Hematopoietic multipotent progenitor cell treated with erythropoietin and hydrocortisone succinate and interleukin-3 and kit ligand, for 8 days (in vitro differentiated cells): ENCODE measurements at places on chromosomes 12 and 14.

- DNase-seq = no peak
Observed at GRCh38 chr12:26304273-26304672, 108.9 kb downstream of the SSPN start.

DNA sequence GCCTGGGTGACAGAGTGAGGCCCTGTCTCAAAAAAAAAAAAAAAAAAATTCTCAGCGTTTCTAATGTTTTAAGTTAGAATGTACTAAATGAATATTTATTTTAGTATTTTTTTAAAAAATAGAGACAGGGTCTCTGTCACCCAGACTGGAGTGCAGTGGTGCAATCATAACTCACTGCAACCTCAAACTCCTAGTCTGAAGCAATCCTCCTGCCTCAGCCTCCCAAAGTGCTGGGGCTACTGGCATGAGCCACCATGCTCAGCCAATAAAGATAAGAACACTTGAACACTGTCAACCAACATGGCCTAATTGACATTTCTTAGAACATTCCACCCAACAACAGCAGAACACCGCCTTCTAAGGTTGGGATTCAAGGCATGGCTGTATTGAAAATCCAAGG lies 5.1 kb upstream of the DYNC1H1 start:
- no peak for DNase-seq

- no peak for DNase-seq
Observed at GRCh38 chr14:48672506-48672905, 913.7 kb downstream of the RPS29 start.

GRCh38 chr14:52266179-52266578 lies 1.3 kb upstream of the PTGDR start:
- DNase-seq = no peak

GRCh38 chr14:60735416-60735815 lies 855 bp downstream of the MNAT1 start:
- DNase-seq = peak; percentile 7

- DNase-seq = peak; percentile 40
Observed at GRCh38 chr14:22221508-22221907, 367.5 kb downstream of the DAD1 start.

GRCh38 chr14:81485372-81485771 lies 48.3 kb downstream of the SEL1L start:
- DNase-seq = no peak

DNA sequence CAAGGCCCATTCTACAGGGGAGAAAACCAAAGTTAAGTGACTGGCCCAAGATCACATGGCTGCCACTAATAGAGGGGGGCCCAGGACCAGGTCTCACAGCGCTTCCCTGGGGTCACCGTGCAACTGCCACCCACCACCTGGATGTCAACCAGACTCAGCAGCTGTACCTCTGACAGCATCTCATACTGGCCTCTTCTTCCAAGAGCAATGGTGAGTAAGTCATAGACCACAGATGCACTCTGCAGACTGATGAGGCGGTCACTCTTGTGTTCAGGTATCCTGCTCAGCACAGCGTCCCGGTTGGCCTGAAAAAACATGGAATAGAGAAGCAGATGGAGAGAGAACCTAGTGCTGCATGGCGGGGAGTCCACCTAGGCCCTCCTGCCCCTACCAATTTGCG lies 139.9 kb downstream of the TTC7B start:
- no peak for DNase-seq

GRCh38 chr12:122519418-122519817 lies 7.3 kb downstream of the RSRC2 start:
- DNase-seq = no peak

DNA sequence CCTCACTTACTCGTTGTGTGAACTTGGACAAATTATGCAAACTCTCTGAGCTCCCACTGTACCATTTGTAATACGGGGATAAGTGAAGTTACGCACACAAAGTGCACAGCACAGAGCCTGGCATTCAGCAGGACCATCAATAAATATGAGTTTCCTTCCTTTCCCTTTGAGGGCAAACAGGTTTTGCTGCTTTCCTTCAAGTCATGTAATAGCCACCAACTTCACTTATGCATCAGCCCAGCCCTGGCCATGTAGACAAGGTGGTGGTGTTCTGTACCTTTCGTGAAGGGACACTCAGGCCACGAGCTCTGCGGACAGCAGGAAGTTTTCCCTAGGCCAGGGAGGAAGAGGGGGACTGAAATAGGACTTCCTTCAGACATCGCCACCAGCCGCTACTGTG lies 272.7 kb downstream of the CACNA1C start:
- DNase-seq = no peak

DNA sequence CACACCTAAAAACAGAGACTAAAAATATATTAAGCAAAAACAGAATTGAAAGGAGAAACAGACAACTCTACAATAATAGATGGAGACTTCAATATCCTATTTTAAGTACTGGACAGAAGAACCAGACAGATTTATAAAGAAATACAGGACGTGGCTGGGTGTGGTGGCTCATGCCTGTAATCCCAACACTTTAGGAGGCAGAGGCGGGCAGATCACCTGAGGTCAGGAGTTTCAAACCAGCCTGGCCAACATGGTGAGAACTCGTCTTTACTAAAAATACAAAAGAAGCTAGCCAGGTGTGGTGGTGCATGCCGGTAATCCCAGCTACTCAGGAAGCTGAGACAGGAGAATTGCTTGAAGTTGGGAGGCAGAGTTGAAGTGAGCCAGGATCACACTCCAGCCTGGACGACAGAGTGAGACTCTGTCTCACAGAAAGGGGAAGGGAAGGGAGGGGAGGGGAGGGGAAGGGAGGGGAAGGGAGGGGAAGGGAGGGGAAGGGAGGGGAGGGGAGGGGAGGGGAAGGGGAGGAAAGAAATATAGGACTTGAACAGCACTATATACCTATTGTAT lies 53.0 kb downstream of the CDK17 start:
- no peak for DNase-seq

DNA sequence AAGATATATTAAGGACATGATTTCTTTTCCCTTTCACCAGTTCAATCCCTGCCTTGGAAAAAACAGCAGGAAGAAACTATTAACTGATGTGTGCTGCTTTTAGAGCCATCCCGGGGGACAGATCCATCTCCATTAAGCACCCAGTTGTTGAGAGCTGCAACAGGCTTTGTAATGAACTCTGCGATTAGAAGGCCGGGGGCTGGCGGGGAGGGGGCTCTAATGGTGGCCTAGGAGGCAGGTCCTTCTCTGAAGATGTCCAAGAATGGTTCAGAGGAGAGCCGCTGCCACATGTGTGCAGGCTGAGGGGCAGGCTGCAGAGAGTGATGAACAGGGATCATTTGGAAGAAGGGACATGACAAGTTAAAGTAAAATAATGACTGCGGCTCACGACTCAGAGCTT lies 67.8 kb downstream of the GALNT8 start:
- no peak for DNase-seq

- peak; percentile 50 for DNase-seq
Observed at GRCh38 chr14:65210118-65210821, 108.0 kb upstream of the MAX start.

DNA sequence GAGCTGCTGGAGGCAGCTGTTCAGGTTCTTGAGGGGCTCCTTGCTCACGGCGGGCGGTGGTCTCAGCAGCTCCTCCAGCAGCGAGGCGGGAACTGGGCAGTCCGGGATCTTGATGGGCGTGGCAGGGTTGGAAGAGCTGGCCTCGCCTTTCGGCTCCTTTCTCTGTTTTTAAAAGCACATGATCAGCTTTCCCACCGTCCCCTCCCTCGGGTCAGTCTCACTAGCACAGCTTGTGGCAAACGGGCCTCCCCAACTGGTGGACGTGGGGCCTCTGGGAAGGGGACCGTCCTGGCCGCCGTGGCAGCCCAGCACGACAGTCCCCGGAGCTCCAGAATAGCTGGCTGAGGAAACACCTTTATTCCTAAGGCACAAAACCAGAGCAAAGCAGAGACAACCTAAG lies 12.5 kb upstream of the ANKLE2 start:
- no peak for DNase-seq

GRCh38 chr12:103833891-103834290 lies 7.1 kb downstream of the NT5DC3 start:
- DNase-seq = no peak

- DNase-seq = no peak
Observed at GRCh38 chr12:113855998-113856397, 110.1 kb downstream of the RBM19 start.

DNA sequence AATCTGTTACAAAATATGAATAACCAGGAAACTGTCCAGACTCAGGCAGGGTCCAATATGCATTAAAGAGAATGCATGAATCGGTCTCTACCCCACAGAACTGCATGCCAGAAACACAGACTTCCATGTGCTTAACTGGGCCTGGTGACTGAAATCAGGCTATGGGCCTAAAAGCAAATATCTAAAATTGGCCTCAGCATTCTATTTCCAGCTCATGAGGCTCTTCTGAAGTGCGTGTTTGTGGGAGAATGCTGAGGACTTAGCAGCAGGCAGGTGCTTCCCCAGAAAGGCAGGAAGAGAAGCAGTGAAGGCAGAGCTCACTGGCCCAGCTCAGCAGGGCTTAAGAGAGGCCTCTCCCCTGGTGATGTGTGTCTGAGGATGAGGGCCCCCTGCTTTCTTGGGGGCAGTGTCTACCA lies 48.5 kb downstream of the ADGRD1 start:
- no peak for DNase-seq

- DNase-seq = no peak
Observed at GRCh38 chr12:106133136-106134087, 5.3 kb downstream of the NUAK1 start.

DNA sequence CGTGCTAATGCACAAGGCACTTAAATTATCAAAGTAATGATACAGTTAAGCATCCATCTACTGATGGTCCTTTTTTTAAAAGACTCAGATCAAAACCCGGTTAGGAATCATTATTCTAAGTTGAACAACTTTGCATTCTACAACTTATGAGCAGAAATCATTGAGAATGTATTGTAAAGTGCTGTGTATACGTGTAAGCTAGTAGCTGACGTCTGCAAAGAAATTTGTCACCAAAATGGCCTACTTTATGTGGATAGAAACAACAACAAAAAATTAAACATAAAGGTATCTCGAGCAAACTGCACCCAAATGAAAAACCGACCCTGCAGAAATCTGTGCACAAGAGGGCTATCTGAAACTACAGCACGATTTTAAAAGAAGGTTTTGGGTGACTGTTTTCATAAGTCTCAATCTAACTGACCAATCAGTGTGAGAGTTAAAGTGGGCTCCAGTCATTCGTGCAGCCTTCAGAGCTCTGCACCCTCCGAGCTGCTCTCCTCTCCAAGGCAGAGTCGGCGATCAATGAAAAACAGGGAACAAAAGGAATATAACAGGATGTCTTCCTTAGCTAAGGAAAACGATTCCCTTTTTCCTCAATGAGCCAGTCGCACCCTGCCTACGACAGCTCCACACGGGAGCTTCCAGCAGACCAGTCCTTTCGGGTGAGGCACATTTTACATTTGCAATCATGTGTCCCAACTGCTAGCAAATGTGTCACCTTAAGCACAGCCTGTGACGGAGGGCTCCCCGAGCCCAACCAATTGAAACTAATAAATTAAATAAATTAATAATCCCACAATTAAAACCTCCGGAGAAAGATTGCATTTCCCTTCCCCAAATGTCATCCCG lies 200.7 kb upstream of the FOXN3 start:
- peak; percentile 56 for DNase-seq

GRCh38 chr12:120072472-120073249 lies 43.9 kb downstream of the RAB35 start:
- DNase-seq = no peak

DNA sequence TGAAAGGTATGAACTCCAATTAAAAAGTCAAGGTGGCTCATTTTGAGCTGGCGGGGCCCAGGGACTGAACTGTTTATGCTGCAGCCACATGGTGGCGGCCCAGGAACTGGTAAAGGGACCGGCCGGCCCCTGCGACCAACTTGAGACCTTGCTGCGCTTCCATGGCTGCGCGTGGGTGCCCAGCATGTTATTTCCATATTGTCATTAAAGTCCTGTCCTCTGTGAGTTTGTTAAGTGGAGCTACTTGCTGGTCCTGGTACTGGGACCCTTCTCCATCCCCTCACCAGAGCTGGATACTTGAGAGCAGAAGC lies 62.3 kb downstream of the BEGAIN start:
- DNase-seq = peak; percentile 58

DNA sequence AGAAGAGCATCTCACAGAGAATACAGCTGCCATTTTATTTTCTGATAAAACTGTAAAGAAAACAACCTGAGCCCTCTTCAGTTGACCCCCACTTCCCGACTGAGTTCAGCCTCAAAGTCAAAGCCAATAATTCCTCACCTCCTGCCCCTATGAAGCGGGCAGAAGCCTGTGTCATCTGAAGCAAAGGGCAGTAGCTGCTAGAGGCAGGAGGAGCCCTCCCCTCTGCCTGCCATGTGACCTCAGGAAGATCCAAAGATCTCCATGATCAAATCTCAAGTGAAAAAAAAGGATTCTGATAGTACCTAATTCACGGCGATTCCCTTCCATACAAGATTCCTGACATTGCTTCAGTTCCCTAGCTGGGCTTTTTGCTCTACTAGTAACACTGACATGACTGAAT lies 223.1 kb upstream of the CAND1 start:
- DNase-seq = no peak

DNA sequence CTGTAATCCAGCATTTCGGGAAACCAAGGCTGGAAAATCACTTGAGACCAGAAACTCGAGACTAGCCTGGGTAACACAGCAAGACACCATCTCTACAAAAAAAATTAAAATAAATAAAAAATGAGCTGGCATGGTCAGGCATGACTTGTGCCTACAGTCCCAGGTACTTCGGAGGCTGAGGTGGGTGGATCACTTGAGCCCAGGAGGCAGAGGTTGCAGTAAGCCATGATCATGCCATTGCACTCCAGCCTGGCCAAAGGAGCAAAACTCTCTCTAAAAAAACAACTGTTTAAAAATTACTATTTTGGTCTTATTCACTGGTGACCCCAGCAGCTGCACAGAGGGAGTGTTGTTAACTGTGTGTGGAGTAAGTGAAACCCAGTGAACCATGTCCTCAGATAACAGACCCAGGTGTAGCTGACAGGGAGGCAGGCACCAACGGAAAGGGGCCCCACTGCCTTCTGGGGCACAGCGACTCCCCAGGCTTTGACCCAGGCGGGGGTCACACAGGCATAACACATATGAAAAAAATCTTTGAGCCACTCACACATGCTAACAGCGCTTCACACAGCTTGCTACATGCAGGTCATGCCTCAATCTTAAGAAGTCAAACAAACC lies 12.1 kb downstream of the DDX54 start:
- no peak for DNase-seq

GRCh38 chr12:88202500-88202899 lies 60.4 kb downstream of the TMTC3 start:
- no peak for DNase-seq

DNA sequence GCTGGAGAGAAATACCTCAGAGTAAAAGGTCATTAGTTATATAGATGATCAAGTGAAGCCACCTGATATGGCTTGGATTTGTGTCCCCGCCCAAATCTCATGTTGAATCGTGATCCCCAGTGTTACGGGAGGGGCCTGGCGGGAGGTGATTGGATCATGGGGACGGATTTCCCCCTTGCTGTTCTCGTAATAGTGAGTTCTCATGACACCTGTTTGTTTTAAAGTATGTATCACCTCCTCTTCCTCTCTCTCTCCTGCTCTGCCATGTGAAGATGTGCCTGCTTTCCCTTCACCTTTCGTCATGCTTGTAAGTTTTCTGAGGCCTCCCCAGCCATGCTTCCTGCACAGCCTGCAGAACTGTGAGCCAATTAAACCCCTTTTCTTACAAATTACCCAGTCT lies 124.8 kb downstream of the FOXA1 start:
- DNase-seq = no peak
